NCI-H1417 (cell line): ENCODE measurements at places on chromosomes 16 and 17.

GRCh38 chr16:67919622-67920221 is 11.9 kb downstream of the CTRL start:
- no peak for DNase-seq

DNA sequence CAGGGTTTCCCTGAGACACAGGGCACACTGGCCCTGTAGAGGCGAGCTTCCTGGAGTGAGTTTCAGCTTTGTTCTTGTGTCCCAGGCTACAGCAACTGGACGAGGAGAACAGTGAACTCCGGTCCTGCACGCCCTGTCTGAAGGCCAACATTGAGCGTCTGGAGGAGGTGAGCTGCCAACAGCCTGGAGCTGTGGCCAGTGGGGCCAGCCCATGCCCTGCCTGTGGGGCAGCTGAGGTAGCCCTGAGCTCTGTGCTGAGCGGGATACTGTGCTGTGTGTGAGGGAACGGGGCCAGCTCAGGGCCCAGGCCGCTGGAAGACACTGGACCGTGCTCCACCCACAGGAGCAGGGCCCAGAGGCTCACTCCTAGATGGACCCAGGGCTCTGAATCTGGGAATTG is 8.7 kb upstream of the CAPN15 start:
- no peak for DNase-seq

DNA sequence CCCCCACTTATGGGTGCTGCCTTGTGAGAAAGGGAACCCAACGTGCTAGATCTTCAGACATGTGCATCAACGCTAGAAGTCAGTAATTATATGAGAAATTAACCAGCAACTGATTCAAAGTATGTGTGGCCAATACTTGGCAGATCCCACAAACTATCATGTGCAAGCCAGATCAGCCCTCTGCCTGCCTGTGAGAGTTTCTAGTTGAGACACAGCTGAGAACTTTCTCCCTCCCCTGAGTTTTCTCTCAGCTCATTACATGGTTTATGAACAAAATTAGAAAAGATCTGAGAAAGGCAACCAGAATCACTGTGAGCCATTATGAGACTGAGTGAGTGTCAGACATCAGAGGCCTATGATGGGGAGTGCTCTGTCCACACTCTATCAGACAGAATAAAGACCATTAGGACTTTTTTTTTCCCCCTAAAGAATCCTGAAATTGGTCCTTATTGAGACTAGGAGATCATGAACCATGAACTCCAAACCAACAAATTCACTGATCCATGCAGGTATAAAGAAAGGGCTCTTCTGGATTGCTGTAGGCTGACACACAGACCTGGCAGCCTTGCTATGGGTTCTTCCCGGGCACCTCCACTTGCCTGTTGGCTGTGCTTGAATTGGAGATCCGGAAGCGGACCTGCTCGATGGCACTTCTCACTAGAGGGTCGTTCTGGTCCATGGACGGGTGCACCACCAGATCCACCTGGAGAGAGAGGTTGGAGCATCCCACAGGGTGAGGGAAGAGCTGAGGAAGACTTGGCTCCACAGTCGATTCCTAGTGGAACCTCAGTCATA is 51.5 kb downstream of the GTF3C1 start:
- DNase-seq: no peak

GRCh38 chr16:74627506-74628220 is 20.7 kb upstream of the GLG1 start:
- DNase-seq: no peak

DNA sequence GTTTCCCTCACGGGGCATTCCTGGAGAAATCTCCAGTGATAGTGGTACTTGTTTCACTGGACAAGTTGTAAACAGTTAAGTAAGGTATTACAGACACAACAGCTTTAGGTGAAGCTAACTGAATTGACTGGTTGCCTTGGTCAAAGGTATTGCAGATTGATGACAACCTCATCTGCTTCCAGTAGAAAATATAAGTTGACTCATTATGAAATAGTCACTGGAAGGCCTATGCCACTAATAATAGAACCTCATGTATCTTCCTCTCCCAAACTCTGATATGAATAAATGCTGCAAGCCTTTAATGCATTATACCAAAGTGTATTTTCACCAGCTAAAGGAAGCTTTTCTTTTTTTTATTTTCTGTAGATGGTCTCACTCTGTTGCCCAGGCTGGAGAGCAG is 44.8 kb downstream of the GLG1 start:
- no peak for DNase-seq

GRCh38 chr17:61018938-61019337 is 341.3 kb downstream of the BCAS3 start:
- no peak for DNase-seq

DNA sequence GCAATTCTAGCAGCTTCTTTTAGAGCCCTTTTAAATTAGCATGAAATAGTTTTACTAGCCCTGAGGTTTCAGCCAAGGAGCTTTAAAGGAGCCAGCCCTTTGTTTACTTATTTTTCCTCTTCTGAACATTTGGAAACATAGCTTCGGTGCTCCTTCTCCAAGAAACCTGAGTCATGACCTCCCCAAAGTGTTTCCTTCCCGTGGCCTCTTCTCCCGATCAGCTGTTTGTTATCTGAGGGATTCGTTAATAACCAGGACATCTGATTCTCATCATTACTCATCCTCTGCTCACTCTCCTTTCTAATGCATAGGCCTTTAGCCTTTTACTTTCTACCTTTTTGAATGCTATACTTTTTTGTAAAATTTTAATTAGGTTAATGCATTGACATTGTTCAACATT is 204.5 kb downstream of the WWOX start:
- no peak for DNase-seq

DNA sequence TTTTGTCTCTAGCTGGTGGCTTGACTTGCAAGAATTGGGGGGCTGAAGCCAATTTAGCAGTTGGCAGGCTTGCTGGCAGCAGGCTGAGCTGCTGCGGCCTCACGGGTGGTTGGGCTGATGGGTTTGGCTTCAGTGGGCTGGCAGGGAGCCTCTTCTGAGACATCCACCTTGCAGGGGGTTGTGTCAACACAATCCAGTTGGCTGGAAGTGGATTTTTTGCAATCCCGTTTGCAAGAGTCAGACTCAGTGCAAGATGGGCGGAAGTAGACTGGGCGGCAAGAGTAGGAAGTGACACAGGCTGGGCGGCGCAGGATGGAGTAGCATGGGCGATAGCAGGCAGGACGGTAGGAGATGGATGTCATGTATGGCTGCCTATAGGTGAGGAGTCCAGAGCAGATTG is 1.5 kb downstream of the KRTAP16-1 start:
- peak; percentile 7 for DNase-seq

DNA sequence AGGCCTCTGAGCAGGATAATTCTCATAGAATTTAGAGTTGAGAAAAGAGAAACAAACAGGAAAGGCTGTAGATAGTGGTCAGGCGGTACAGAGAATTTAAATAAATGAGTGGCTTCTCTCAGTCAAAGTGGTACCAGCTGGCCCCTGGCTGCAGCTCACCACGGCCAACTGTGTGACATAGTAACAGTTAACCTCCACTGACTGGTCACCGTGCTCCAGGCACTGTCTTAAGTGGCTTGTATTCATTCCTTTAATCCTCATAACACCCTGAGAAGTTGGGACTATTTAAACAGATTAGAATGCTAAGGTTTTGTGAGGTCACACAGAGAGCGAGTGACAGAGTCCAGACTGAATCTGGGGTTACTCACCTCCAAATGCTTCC is 108.9 kb downstream of the GNAO1 start:
- no peak for DNase-seq

DNA sequence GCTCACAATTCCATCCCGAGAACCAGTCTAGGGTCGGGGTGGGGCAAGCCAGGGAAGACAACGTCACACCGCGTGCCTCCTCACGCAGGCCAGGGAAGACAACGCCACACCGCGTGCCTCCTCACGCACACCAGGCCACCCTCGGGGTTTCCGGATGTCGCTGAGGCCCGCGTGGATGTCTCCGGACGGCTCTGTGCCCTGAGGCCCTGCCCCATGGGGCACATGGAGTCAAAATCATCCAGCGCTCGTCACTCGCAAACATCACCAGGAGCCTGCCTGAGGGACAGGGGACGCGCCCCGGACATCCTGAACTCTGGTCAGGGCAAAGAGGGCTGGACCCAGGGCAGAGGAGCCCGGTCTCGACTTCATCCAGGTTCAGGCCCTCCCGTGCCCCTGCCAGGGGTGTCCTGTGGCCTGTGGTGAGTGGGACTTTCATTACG is 3.7 kb downstream of the TMEM204 start:
- DNase-seq: no peak

- DNase-seq: peak; percentile 58
These were observed at the start of gene MMP25 for GRCh38 chr16:3045758-3046640. TSS of gene MMP25 (plus strand) at chr16:3046561. CDS start at chr16:3046918, 357 bp downstream.

GRCh38 chr16:87047221-87048037 is 269.8 kb downstream of the C16orf95 start:
- peak; percentile 94 for DNase-seq

GRCh38 chr16:1530883-1531637 is 2.4 kb upstream of the TMEM204 start:
- no peak for DNase-seq

- DNase-seq: no peak
These were observed 89.1 kb downstream of the SSH2 start for GRCh38 chr17:29840884-29841283.

- peak; percentile 43 for DNase-seq
These were observed 390 bp downstream of the SEZ6L2 start for GRCh38 chr16:29898804-29899515.

DNA sequence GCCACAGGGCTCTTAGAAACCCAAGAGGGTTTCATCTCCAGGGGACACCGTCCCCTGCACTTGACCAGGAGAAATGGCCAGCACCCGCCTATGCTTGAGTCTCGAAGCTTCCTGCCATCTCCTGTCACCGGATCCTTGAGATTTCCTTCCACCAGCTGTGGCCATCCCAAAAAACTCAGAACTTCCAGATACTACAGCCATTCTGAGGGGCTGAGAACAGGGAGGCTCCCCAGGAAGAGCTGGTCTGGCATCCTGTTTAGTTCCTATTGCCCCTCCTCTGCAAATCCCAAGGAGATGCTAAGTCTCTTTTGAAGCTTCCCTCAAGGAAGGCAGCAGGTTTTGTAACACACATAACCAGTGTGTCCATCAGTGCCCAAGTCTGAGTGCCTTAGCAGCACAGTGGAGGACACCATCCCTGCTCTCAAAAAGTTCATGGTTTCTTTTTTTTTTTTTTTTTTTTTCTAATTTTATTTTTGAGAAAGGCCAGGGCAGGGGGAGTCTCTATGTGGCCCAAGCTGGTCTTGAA is 2.0 kb downstream of the UBALD2 start:
- no peak for DNase-seq

DNA sequence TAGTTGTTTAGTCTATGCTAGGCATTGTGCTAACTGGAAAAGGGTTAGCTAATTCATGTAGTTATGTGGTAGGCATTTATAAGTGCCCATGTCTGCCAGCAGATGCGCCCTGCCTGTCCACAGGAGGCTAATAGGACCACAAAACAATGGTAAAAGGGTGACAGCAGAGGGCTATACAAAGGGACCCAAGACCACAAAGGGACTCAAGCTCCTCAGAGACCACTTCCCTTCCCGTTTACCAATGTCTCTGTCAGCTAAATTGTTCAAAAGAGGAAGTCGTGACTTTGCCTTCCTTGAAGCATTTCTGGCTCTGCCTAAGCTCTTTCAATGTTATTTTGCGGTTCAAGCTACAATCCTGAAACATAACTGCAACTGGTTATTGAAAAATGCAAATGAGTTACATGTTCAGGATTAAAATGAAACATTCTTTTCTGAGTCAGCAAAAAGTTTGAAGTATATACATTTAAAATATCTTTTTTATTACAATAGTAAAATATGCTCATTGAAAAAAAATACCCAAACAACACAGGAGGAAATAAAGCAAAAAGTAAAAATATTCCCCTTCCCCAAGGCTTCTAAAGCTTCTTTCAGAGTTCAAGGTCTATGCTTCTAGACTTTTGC is 149.2 kb downstream of the MAF start:
- no peak for DNase-seq

GRCh38 chr17:8192070-8192815 is 2.3 kb upstream of the BORCS6 start:
- peak; percentile 83 for DNase-seq

- no peak for DNase-seq
These were observed 147.8 kb downstream of the CMIP start for GRCh38 chr16:81592353-81592866.

DNA sequence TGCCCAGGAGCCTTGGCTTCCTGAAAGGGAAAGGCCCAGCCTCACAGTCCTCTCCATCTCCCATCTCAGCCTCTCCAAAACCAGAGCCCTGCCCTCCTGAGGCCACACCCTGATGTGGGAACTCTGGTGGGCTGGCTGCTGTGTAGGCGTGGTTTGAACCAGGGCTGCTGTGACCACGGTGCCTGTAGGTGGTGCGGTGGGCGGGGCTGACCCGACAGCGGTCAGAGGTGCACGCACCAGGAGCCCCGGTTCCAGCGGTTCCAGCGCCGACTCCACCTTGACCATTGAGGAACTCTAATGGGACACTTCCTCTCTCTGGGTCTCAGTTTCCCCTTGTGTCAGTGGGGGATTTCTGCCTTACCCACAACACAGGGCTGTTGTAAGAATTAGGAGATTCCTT is 2.4 kb downstream of the RAP1GAP2 start:
- no peak for DNase-seq

- no peak for DNase-seq
These were observed 20.1 kb downstream of the CIITA start for GRCh38 chr16:10897134-10897533.

DNA sequence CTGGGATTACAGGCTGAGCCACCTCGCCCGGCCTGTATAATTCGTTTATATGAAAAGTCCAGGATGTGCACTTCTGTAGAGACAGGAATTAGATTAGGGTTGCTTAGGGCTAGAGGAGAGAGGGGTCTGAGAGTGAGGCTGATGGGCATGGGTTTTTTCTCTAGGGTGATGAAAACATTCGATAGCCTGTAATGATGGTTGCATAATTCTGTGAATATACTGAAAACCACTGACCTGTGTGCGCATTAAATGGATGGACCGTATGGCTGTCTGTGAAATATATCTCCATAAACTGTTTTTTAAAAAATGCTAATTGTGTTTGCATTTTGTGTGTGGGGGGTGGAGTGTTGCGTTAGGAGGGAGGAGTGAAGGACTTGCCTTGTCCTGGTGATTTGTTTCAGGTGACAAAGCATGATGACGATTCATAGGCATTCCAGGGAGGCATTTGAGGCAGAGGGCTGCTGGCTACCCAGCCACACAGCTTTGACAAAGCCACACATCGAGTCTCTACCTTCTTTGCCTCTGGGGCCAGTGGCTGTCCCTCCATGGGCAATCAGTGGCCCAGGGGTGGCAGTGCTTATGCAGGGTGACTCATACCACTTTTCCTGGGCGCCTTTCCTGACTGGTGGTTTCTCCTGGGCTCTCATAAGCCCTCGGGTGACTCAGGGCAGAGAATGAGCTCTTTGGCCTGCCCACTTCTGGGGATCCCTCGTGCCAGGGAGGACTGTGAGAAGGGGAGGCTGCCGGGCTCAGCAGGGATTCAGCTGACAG is 148.5 kb upstream of the WSCD1 start:
- no peak for DNase-seq

- no peak for DNase-seq
These were observed 40.2 kb upstream of the PLCG2 start for GRCh38 chr16:81738783-81739496.

DNA sequence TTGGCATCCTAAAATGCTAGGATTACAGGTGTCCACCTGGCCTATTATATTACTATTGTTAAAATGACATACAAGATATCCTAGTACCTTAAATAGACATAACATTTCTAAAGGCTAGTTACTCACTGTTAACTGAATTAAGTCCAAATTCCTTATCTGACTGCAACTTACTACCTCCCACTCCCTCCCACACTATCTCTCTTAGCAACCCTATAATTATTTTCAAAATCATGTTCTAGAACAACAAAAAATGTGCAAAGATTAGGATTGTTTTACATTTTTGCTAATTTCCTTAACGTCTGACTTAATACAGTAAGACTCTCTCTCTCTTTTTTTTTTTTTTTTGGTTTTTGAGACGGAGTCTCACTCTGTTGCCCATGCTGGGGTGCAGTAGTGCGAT is 2.2 kb upstream of the ATF7IP2 start:
- DNase-seq: no peak
